ENCODE measurements at places on chromosomes 7 and 10. TPM values are rescaled to one million over a fixed set of nuclear protein-coding genes. Genes with fewer than 3 reads are reported as not detected.

- no peak overlapping the region for H3K4me3 ChIP-seq
- DNase-seq = no peak
- H3K27ac ChIP-seq = no peak overlapping the region
- H3K4me1 ChIP-seq = no peaks in the 10 kb centered on the region
These were observed 172.0 kb downstream of the FANK1 start for GRCh38 chr10:126068322-126068721.

GRCh38 chr7:102146122-102146521, 140.5 kb upstream of the SH2B2 start:
- peaks cover 5% of the 10 kb centered on the region for H3K4me1 ChIP-seq
- no peaks in the 10 kb centered on the region for H3K27me3 ChIP-seq
- no peaks in the 10 kb centered on the region for H3K36me3 ChIP-seq
- H3K27ac ChIP-seq = no peak overlapping the region

GRCh38 chr10:96548589-96548988, 34.9 kb upstream of the TLL2 start:
- H3K4me3 ChIP-seq = no peak overlapping the region
- DNase-seq = no peak
- no peaks in the 10 kb centered on the region for H3K27me3 ChIP-seq
- no peak overlapping the region for H3K27ac ChIP-seq

The SORBS1 gene
- 2.8 TPM for total RNA-seq

DNA sequence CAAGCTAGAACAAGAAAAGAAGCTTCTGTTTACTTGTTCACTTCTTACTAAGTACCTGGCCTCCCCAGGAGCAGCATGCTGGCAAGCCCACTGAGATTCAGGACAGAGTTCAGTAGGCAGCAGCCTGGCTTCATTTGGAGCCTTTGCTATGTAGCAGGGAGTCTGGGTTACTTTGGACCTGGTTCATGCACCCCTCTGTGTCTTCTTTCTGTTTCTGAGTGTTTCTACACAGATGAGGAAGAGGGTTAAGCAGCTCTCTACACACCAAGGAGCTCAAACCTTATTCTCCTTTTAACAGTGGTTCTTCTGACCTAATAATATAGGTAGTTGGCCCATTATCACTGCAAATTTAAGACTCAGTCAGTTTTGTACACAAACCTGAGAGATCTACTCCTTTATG, 152.9 kb downstream of the ARID5B start:
- H3K4me3 ChIP-seq = no peak overlapping the region
- peaks cover 22% of the 10 kb centered on the region for H3K4me1 ChIP-seq
- no peak for DNase-seq
- H3K27me3 ChIP-seq = no peaks in the 10 kb centered on the region

DNA sequence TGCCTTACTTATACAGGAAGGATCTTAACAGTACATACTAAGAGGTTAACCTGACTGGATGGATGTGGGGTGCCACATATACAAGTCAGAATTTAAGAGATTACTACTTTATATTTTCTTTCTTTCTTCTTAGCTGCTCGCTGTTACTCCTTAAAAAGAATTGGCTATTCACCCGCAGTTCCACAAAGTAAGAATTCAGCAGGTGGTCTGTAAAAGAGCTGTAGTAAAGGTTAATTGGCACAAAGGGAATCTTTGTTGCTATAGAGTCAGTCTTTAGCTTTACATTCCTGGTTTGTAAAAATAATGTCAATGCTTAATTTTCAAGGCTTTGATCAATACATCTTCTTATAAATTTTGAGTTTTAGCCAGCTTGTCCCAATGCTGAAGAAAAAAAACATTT, 43.2 kb downstream of the RALA start:
- H3K36me3 ChIP-seq = no peaks in the 10 kb centered on the region
- peaks cover 1% of the 10 kb centered on the region for H3K4me1 ChIP-seq
- no peak overlapping the region for H3K4me3 ChIP-seq
- H3K27ac ChIP-seq = no peak overlapping the region
- no peak for DNase-seq

The PKD2L1 gene
- not detected for total RNA-seq

The NPTX2 gene
- not detected for total RNA-seq

The CCDC146 gene
- 24.0 TPM for total RNA-seq

DNA sequence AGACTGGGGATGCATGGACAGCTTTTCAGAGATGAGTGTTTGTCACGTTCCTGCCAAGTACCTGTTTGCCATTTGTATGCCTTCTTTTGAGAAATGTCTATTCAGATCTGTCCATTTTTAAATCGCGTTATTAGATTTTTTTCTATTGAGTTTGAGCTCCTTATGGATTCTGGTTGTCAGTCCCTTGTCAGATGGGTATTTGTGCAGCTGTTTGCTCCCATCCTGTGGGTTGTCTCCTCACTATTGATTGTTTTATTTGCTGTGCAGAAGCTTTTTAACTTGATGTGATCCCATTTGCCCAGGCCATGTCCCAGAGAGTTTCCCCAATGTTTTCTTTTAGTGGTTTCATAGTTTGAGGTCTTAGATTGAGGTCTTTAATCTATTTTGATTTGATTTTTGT, 5.5 kb upstream of the PRKAR1B start:
- H3K27me3 ChIP-seq = no peaks in the 10 kb centered on the region
- H3K4me1 ChIP-seq = peaks cover 6% of the 10 kb centered on the region
- H3K4me3 ChIP-seq = no peak overlapping the region
- H3K27ac ChIP-seq = no peak overlapping the region
- DNase-seq = no peak

DNA sequence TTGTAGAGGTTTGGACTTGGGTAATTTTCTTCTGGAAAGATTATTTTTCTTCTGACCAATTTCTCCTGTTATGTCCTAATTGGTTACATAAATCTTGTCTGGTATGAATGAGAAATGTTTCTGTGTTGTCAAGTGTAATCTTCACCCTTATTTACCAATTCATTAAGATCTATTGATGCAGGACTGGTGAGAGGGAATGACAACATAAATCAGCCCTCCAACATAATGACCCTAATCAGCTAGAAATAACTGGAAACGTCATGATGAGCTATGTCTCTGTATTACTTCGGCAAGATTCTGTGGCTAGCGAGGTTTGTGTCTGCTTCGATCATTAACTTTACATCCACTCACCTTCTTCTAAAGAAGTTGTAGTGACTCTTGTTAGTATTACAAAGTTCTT, 3.5 kb downstream of the FOXP2 start:
- no peaks in the 10 kb centered on the region for H3K27me3 ChIP-seq
- no peak for DNase-seq
- H3K4me1 ChIP-seq = no peaks in the 10 kb centered on the region
